CD4-positive, alpha-beta T cell treated with Interferon gamma for 1 hour (primary cell): ENCODE measurements at places on chromosomes 13 and 19.

DNA sequence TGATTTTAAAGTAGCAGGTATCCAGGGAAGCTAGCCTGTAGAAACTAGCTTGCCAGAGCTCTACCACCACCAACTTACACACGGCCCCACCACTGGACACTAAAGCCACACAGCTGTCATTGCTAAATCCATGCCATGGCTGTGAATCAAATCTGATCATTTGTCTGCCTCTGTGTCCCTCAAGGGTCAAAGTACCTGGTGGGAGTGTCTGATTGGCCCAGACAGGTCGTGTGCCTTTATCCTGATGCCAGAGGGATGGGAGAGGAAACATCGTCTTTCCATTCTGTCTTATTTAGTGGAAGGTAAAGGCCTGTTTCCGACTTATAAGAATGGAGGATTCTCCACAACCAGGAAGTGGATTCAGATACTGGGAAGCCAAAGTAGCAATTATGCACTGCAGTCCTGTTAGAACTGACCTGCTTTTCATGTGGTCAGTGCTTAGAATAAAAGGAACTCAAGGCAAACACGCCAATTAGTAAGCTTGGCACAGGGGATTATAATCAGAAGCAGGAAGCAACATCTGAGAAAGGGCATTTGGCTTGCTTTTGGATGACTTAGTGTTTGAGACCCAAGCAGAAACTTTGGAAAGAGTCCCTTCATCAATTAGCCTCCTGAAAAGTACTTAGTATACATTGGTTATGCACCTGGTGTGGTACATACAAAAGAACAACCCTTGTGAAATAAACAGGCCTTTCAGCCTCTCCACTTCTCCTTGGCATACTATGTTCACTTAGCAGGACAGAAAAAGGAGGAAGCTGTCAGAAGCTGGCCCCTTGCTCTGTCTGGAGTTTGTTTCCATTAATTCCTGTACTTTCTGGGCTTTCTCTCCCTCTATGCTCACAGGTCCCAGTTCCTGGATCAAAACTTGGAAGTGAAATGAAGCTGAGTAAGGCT is 192.4 kb downstream of the NUFIP1 start:
- DNase-seq: no peak

- no peak for DNase-seq
Observed at GRCh38 chr19:32873247-32873959, 3.8 kb upstream of the SLC7A9 start.

GRCh38 chr19:54659300-54659699 is 3.5 kb upstream of the LILRB4 start:
- DNase-seq: no peak

DNA sequence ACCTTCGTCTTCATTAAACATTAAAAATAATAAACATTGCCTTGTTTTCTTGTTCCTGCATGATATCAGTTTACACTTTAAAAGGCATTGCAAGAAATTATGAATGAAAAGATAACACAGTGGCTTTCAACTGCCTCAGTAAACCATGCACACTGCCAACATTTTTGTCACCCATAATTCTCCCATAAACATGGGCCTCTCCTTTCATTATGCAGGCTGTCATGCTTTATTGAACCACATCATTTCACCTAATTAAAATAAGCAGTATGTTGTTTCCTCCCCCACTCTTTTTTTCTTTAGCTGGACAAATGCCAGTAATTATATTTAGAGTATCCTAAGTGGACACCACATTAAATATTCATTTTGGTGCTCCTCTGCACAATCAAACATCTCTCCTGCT is 1566.5 kb upstream of the SLC10A2 start:
- DNase-seq: no peak

DNA sequence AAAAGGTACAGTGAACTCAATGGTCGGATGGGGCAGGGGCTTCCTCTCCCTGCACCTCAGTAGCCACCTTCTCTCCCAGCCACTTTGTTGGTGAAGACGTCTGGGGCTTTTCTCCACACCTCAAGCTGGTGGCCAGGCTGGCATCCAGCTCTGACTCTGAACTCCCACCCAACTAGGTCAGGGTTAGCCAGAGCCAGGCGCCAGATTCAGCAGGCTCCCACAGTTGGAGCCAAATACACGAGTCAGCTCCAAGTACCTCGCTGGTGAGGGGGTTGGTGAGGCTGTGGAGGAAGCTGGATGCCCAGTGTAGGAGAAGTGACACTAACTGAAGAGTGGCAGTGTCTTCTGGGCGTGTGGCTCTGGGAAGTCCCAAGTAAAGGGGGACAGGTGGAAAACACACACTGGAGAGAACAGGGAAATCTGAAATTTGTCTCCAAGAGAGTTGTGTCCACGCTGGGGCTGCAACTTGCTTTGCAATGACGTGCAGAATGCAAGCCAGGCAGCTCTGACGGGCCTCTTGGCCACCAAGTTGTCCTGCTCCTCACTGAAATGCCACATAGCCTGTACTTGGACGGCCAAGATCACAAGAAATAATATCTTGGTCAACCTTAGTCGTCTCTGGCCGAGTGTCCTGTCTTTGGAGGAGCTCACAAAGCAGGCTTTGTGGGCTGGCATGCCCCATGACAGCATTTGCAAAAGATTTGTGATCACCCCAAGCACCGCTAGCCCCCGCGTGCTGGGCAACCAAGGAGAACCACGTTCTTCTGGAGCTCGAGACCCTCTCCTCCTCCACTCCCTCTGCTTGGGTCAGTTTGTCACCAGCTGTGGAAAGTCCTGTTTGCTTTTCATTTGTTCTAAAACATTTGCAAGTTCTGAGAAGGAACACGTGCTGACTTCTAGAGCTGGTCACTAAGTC is 18.1 kb downstream of the SLC7A1 start:
- DNase-seq: no peak

DNA sequence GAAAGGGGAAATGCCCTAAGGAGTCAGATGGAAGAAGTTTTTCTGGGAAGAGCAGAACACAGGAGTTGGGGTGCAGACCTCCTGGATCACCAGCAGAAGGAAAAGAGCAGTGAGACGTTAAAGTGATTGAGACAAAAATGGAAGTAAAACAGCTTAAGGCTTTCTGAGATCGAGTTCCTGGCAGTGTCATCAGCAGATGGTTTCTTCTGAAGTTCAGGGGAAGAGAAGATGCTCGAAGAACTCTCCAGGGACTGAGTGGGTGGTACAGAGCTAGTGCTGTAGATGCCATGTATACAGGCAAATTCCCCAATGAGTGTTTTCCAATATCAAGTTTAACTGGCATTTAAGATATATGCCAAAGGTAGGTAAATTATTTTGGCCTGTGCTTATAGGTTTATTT is 272.2 kb upstream of the KLF12 start:
- no peak for DNase-seq

GRCh38 chr13:85503797-85504196 is 295.4 kb downstream of the SLITRK6 start:
- DNase-seq: no peak

GRCh38 chr19:18453269-18454024 is 15.5 kb upstream of the ISYNA1 start:
- no peak for DNase-seq

GRCh38 chr19:6579450-6580178 is 11.3 kb downstream of the CD70 start:
- DNase-seq: no peak

- no peak for DNase-seq
Observed at GRCh38 chr19:29640231-29640630, 25.0 kb upstream of the PLEKHF1 start.

DNA sequence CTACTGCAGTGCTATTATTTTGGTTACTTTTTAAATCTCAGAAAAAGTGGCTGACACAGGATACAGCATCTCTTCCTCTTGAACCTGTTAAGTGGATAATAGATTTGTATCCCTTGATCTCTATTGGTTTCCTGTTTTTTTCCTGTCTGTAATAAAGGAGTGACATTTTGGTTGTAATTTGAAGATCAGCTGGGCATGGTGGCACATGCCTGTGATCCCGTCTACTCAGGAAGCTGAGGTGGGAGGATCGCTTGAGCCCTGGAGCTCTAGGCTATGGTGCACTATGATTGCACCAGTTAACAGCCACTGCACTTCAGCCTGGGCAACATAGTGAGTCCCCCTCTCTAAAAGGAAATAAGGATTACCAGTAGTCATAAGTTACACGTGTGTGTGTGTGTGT is 46.8 kb downstream of the METTL21C start:
- no peak for DNase-seq

DNA sequence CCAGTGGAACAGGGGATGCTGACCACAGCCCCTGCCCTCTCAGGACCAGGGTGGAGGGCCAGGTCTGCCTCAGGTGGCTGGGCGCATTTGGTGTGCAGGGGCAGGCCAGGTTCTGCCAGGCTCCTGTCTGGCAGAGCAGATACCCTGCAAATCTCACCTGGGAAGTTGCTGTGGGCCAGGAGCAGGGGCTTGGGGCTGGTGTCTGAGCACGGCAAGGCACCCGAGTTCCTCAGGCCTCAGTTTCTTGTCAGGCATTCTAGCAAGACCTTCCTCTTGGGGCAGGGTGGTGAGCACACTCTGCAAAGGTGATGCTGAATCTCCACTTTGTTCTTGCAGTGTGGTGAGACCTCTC is 1.1 kb downstream of the CRTC1 start:
- DNase-seq: no peak

DNA sequence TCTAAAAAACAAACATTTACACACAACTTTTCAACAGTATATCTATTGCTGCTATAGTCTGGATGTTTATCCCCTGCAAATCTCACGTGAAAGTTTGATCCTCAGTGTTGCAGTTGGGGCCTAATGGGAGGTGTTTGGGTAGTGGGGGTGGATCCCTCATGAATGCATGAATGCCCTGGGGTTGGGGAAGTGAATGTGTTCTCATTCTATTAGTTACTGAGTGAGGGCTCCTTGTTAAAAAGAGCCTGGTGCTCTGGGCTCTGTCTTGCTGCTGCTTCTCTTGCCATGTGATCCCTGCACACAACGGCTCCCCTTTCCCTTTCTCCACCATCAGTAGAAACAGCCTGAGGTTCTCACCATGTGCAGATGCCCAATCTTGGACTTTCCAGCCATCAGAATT is 242.7 kb upstream of the HTR2A start:
- no peak for DNase-seq

- DNase-seq: no peak
Observed at GRCh38 chr13:46698014-46698413, 98.9 kb downstream of the ESD start.

DNA sequence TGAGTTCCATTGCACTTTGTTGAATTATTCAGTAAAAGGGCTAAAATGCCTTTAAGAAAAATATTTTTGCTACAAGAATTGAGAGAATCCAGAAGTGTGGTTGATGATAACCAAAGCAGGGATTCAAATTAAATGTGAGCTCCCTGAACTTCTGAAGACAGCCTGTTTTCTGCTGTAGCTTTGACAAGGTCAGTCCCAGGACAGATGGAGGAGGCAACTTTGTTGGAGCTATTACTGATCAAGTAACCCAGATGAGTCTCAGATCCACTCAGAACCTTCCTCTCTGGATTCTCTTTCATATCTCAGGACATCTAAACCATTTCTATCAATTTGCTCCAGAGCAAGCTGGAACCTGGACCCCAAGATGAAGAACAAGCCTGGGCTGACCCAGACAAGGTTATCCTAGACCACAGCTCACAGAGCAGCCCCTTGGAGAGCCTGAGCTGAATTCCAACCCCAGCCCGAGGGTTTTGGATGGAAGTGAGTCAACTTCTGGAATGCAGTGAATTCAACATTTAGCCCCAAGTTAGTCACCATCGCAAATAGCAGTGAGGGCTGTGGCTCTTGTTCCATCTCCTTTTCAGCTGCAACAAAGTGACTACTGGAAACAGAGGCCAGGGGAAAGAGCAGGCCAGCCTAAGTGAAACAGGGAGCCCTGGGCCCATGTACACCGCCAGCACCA is 137.8 kb upstream of the TSC22D1 start:
- no peak for DNase-seq

- no peak for DNase-seq
Observed at GRCh38 chr13:31923134-31923763, 108.3 kb upstream of the FRY start.

DNA sequence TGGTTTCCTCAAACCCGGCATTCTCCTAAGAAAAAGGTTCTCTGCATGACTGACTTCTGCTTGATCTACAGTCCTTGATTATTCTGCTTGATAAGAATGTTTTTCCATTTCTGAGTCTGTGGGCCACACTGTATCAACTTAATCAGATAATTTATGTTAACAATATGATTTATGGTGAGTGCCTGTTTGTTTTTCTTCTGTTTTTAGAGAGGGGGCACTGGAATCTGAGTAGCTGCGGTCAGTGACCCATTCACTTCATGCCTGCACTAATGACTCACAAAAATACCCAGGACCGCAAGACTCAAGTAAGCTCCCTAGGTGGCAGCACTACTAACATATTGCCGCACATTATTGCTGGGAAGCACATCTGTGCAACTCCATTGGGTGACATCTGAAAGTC is 542.3 kb upstream of the ATXN8OS start:
- DNase-seq: no peak

GRCh38 chr19:43798546-43799409 is 3.5 kb downstream of the LYPD5 start:
- DNase-seq: no peak

GRCh38 chr13:29436291-29436690 is 159.2 kb downstream of the SLC7A1 start:
- DNase-seq: no peak

- DNase-seq: no peak
Observed at GRCh38 chr13:44147233-44147632, 226.4 kb upstream of the SERP2 start.

GRCh38 chr13:46641274-46642081 is 88.5 kb downstream of the LRCH1 start:
- DNase-seq: no peak

GRCh38 chr13:40069173-40070044 is 413.9 kb downstream of the COG6 start:
- peak; percentile 65 for DNase-seq

- peak; percentile 49 for DNase-seq
Observed at GRCh38 chr19:31349160-31349881, at the start of gene TSHZ3. TSHZ3 (minus strand) TSS chr19:31349436; CDS start chr19:31349219, 217 bp downstream.

DNA sequence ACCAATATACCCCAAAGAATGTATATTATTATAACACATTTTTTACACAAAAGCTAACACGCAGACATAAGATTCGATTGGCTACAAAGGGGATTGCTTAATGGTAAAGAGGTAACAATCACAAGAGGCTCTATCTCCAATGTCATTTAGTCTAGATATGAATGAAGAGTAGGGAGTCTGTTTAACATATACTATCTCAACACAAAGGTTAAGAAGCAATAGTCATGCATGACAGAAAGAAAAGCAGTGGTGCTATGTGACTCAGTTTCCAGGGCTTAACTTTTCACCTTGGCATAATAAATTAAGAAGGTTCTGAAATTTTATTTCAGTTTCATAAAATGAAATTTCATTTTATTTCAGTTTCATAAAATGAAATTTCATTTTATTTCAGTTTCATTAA is 33.3 kb downstream of the UFM1 start:
- DNase-seq: no peak

- DNase-seq: no peak
Observed at GRCh38 chr19:19464339-19465098, 50.8 kb downstream of the TSSK6 start.

GRCh38 chr19:18167975-18168645 is 5.5 kb upstream of the IFI30 start:
- peak; percentile 65 for DNase-seq

GRCh38 chr19:27776020-27776419 is 1436.9 kb downstream of the UQCRFS1 start:
- DNase-seq: no peak

- peak; percentile 84 for DNase-seq
Observed at GRCh38 chr19:52048555-52049501, at the start of gene ZNF432. ZNF432 (minus strand) TSS chr19:52048838; CDS start chr19:52046868, 1,970 bp downstream.

GRCh38 chr13:81207231-81207630 is 866.3 kb upstream of the SPRY2 start:
- DNase-seq: no peak
